ENCODE measurements at places on chromosomes 11 and 22. TPM values are rescaled to one million over a fixed set of nuclear protein-coding genes. Genes with fewer than 3 reads are reported as not detected.

Gene SCT
- not detected for total RNA-seq

Gene DSCAML1
- not detected for total RNA-seq

Gene FXYD2
- total RNA-seq: not detected

Gene SSRP1
- total RNA-seq: 56.2 TPM

Gene HPX
- 0.46 TPM for total RNA-seq

Gene PKDREJ
- total RNA-seq: under 0.01 TPM

Gene LRRN4CL
- 11.7 TPM for total RNA-seq

Gene B4GAT1
- total RNA-seq: 28.2 TPM

Gene MAPK11
- 5.1 TPM for total RNA-seq

Gene SHANK2
- total RNA-seq: 3.6 TPM

Gene RFPL3
- total RNA-seq: not detected

Gene C11orf87
- not detected for total RNA-seq

Gene DEFB131B
- not detected for total RNA-seq

Gene OR5D18
- total RNA-seq: not detected

Gene TUB
- 15.2 TPM for total RNA-seq

Gene VSIG2
- total RNA-seq: 0.18 TPM

Gene ELMOD1
- total RNA-seq: 0.83 TPM

Gene ETS1
- total RNA-seq: 26.7 TPM

Gene F2
- 0.18 TPM for total RNA-seq

Gene MOGAT2
- total RNA-seq: not detected

Gene MMP13
- total RNA-seq: not detected

Gene GPR83
- under 0.01 TPM for total RNA-seq

Gene MS4A6E
- not detected for total RNA-seq

Gene RAB39A
- total RNA-seq: not detected

Gene MFNG
- total RNA-seq: 0.09 TPM

Gene IRAG1
- total RNA-seq: 14.4 TPM

Gene OR4C6
- not detected for total RNA-seq

Gene PNPLA5
- total RNA-seq: not detected

Gene BDNF
- 48.4 TPM for total RNA-seq

Gene UBQLN3
- total RNA-seq: under 0.01 TPM

Gene MN1
- total RNA-seq: 0.85 TPM

Gene OR8A1
- total RNA-seq: not detected

Gene MPPED2
- total RNA-seq: not detected

Gene CTSW
- total RNA-seq: not detected

All from smooth muscle cell of bladder (primary cell).